ENCODE measurements at places on chromosomes 4 and X. TPM values are rescaled to one million over a fixed set of nuclear protein-coding genes. Genes with fewer than 3 reads are reported as not detected.
A peak's percentile ranks its signal among the peaks of the same experiment; 100 is the strongest.

DNA sequence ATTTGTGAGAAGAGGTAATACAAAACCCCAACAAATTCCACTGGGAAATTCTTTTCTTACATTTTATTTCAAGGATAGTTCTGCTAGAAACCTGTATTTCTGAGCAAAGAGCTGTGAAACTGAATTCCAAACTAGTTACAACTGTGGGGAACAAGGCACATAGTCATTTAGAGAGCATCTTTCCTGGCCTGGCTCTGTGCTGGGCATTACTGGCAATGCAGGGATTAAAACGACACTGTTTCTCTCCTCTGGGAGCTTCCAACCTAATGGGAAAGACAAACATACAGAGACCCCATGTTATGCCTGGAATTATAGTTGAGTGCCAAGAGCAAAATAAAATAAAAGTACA is 36.5 kb downstream of the SUPT20HL1 start:
- H3K4me1 ChIP-seq, result no peaks in the 10 kb centered on the region
- peak overlapping the region; percentile 17 for H3K27ac ChIP-seq
- DNase-seq, result no peak
- no peaks in the 10 kb centered on the region for H3K36me3 ChIP-seq

GRCh38 chr4:150127757-150128156 is 49.5 kb downstream of the DCLK2 start:
- no peaks in the 10 kb centered on the region for H3K36me3 ChIP-seq
- H3K27me3 ChIP-seq, result no peaks in the 10 kb centered on the region
- no peak overlapping the region for H3K27ac ChIP-seq
- H3K4me3 ChIP-seq, result no peak overlapping the region
- no peaks in the 10 kb centered on the region for H3K4me1 ChIP-seq
- DNase-seq, result no peak

- H3K27ac ChIP-seq, result no peak overlapping the region
- no peak for DNase-seq
- H3K4me1 ChIP-seq, result no peaks in the 10 kb centered on the region
- H3K27me3 ChIP-seq, result no peaks in the 10 kb centered on the region
- H3K36me3 ChIP-seq, result no peaks in the 10 kb centered on the region
These were observed 2345.6 kb downstream of the PCDH7 start for GRCh38 chr4:33065749-33066148.

- H3K36me3 ChIP-seq, result no peaks in the 10 kb centered on the region
- H3K27ac ChIP-seq, result peak overlapping the region; percentile 67
- no peak for DNase-seq
- no peaks in the 10 kb centered on the region for H3K27me3 ChIP-seq
These were observed 191.9 kb upstream of the STK26 start for GRCh38 chrX:131831185-131831520.

DNA sequence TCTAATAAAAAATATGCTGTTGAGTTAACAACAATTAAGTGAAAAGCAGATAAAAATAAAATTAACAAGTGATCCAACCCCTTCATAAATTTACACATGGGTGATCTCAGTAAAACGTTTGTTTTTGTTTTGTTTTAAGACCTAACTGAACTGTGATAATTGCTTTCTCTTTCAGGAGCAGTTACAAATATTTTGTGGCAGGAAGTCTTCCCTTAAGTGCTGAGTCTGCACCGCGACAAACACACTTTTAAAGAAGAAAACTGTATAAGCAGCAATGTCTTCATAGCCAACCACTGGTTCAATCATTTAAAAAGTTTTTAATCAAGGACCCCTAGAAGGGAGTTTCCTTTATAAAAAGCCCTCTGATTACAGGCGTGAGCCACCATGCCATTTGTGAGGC is 53.7 kb upstream of the NFKB1 start:
- no peaks in the 10 kb centered on the region for H3K4me1 ChIP-seq
- DNase-seq, result no peak
- H3K27ac ChIP-seq, result no peak overlapping the region
- H3K36me3 ChIP-seq, result no peaks in the 10 kb centered on the region

- no peaks in the 10 kb centered on the region for H3K4me1 ChIP-seq
- no peaks in the 10 kb centered on the region for H3K27me3 ChIP-seq
- no peak overlapping the region for H3K27ac ChIP-seq
These were observed 41.8 kb upstream of the AP1AR start for GRCh38 chr4:112189754-112190153.

- H3K27ac ChIP-seq, result no peak overlapping the region
- no peak for DNase-seq
- no peaks in the 10 kb centered on the region for H3K36me3 ChIP-seq
- no peaks in the 10 kb centered on the region for H3K27me3 ChIP-seq
These were observed 20.0 kb downstream of the PALLD start for GRCh38 chr4:168516841-168517240.

GRCh38 chrX:134461437-134461836 is 1.5 kb downstream of the HPRT1 start:
- H3K27ac ChIP-seq, result no peak overlapping the region
- no peaks in the 10 kb centered on the region for H3K27me3 ChIP-seq
- peak overlapping the region; percentile 74 for H3K4me3 ChIP-seq
- no peaks in the 10 kb centered on the region for H3K4me1 ChIP-seq

DNA sequence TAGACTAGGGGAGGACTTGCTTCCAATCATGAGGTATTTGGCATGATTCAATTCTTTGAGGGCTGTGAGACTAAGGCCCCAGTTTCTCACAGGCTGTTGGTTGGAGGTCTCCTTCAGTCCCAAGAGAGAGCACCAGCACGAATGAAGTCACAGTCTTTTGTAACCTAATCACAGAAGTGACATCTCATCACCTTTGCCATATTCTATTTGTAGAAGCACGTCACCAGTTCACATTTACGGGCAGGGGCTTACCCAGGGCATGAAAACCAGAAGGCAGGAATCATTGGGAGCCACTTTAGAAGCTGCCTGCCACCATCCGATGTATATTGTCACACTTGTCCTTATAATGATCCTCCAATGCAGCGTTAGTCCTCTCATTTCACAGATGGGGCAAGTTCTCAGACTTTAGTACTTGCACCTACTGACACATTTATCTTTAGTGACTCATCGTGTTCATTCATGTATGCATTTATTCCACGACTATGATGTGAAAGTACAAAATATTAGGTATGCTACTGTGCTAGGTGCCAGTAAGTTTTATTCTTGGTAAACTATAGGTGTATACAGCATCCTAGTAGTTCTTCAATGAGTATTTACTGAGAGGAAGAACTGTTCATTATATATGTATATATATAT is 163.8 kb upstream of the PGRMC2 start:
- no peaks in the 10 kb centered on the region for H3K36me3 ChIP-seq
- H3K27me3 ChIP-seq, result no peaks in the 10 kb centered on the region
- H3K27ac ChIP-seq, result no peak overlapping the region
- H3K4me1 ChIP-seq, result peaks cover 6% of the 10 kb centered on the region
- no peak overlapping the region for H3K4me3 ChIP-seq

GRCh38 chr4:152663203-152664066 is 16.4 kb downstream of the TMEM154 start:
- no peak for DNase-seq
- no peak overlapping the region for H3K27ac ChIP-seq
- no peaks in the 10 kb centered on the region for H3K4me1 ChIP-seq
- H3K27me3 ChIP-seq, result no peaks in the 10 kb centered on the region
- H3K36me3 ChIP-seq, result no peaks in the 10 kb centered on the region

DNA sequence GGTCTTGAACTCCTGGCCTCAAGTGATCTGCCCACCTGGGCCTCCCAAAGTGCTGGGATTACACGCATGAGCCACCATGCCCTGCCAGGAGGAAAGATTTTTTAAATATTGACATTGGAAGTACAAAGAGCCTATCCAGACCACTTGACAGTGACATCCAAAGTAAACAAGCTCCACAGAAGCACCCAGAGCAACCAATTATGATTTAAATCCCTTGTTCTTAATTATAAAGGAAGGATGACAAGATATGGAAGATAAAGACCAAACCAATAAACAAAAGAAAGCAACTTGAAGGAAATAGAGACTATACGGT is 27.7 kb upstream of the RPL34 start:
- DNase-seq, result no peak
- no peak overlapping the region for H3K27ac ChIP-seq
- peaks cover 3% of the 10 kb centered on the region for H3K4me1 ChIP-seq
- H3K27me3 ChIP-seq, result no peaks in the 10 kb centered on the region
- H3K36me3 ChIP-seq, result no peaks in the 10 kb centered on the region
- H3K4me3 ChIP-seq, result no peak overlapping the region

DNA sequence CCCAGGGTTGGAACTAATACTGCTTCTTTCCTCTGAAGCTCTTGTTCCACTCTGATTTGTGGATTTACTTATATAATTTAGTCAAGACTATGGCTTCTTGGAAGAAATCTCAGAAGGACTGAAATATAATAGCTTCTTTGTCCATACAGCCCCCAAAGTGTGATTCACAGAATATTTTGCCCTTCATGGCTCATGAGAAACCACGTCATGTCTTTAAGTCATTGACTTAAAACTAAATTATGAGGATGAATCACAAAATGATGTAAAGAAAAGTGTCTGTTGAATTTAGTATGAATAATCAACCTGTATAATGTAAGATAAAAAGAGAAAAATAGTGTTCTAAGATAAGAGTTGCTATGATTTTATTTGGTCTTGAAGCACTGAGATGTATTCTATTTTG is 43.3 kb upstream of the AGA start:
- no peaks in the 10 kb centered on the region for H3K27me3 ChIP-seq
- H3K36me3 ChIP-seq, result no peaks in the 10 kb centered on the region
- DNase-seq, result no peak
- no peak overlapping the region for H3K27ac ChIP-seq

- H3K4me1 ChIP-seq, result no peaks in the 10 kb centered on the region
- no peaks in the 10 kb centered on the region for H3K36me3 ChIP-seq
- H3K27ac ChIP-seq, result no peak overlapping the region
- DNase-seq, result no peak
- no peak overlapping the region for H3K4me3 ChIP-seq
- H3K27me3 ChIP-seq, result no peaks in the 10 kb centered on the region
These were observed 87.6 kb downstream of the HAUS3 start for GRCh38 chr4:2154215-2154740.

DNA sequence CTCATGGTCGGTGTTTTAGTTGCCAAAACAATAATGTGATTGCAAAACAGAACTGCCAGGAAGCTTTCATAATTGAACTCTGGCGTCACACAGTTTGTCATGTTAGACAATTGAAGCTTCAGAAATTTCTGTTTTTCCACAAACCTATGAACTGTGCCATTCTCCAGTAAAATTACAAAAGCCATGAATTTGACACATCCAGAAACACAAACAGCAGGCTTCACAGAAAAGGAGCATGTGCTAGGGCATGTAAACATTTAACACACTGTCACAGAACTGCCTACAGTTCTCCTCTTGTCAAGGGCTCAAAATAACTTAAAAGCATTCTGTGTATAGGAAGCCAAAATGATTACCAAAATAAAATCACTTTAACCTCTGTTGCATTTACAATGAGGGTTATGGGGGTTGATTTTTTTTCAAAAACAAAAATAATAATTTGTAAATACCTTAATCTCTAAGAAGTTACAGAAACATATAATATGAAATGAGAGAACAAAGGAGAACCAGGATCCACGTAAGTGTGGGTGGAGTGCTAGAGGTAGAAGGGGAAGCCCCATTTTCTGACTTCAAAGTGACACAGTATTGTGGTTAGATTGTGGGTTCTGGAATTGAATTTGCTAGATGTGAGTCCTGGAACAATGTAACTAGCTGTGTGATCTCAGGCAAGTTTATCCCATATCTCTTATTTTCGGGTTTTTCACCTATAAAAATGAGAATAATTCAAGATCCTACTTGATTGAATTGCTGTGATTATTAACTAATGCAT is 295.0 kb downstream of the CENPC start:
- no peak overlapping the region for H3K4me3 ChIP-seq
- no peaks in the 10 kb centered on the region for H3K36me3 ChIP-seq
- DNase-seq, result no peak
- no peaks in the 10 kb centered on the region for H3K4me1 ChIP-seq
- no peak overlapping the region for H3K27ac ChIP-seq
- no peaks in the 10 kb centered on the region for H3K27me3 ChIP-seq

DNA sequence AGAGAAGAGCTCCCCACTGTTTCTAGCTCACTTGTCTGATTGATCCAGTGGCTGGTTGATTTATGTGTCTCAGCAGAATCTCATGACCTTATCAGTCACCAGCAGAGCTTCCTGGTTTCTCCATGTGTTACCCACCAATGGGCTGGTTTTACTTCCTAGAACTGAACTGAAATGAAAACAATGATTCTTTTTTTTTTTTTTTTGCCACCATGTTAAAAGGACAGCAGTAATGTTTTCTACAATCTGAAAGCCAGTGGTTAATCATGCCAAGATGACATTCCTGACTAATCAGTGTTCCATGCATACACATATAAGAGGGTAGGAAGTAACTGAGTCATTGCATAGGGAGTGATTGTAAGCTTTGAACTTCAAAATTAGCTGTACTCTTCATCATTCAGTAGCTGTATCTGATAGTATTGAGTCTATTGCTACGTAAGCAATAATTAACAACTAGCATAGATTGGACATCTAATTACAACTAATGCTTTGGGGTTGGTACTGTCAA is 67.7 kb downstream of the SLC4A4 start:
- no peak for DNase-seq
- no peak overlapping the region for H3K4me3 ChIP-seq
- H3K36me3 ChIP-seq, result no peaks in the 10 kb centered on the region
- H3K27ac ChIP-seq, result no peak overlapping the region
- no peaks in the 10 kb centered on the region for H3K27me3 ChIP-seq
- no peaks in the 10 kb centered on the region for H3K4me1 ChIP-seq

GRCh38 chr4:14726877-14727361 is 275.4 kb upstream of the CPEB2 start:
- H3K27ac ChIP-seq, result no peak overlapping the region
- H3K27me3 ChIP-seq, result no peaks in the 10 kb centered on the region
- H3K4me1 ChIP-seq, result no peaks in the 10 kb centered on the region
- H3K36me3 ChIP-seq, result no peaks in the 10 kb centered on the region

DNA sequence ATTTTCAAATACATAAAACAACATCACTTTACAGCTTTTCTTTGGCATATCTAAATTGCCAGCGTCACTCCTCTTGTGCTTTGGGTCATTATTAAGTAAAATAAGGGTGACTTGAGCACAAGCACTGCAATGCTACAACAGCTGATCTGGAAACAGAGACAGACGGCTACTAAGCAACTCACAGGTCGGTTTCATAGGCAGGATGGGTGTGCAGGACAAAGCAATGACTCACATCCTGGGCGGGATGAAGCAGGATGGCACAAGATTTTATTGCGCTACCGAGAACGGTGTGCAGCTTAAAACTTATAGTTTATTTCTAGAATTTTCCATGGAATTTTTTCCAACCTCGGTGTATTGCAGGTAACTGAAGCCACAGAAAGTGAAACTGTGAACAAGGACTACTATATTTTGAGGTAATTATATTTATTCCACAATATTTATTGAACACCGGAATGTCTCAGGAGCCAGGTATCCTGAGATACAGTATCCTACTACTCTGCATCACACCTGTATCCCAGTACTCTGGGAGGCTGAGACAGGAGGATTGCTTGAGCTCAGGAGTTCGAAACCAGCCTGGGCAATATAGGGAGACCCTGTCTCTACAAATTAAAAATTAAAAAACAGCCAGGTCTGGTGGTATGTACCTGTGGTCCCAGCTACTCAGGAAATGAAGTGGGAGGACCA is 215.5 kb downstream of the APBB2 start:
- H3K4me3 ChIP-seq, result no peak overlapping the region
- H3K36me3 ChIP-seq, result no peaks in the 10 kb centered on the region
- peak overlapping the region; percentile 32 for H3K27ac ChIP-seq

- DNase-seq, result no peak
- H3K4me3 ChIP-seq, result no peak overlapping the region
- no peaks in the 10 kb centered on the region for H3K27me3 ChIP-seq
- H3K27ac ChIP-seq, result no peak overlapping the region
- no peaks in the 10 kb centered on the region for H3K36me3 ChIP-seq
These were observed 71.1 kb upstream of the KCNIP4 start for GRCh38 chr4:22019676-22020075.

PRSS12 gene
- not detected for total RNA-seq

SLC9A6 gene
- 14.6 TPM for total RNA-seq

MAGIX gene
- total RNA-seq, result 3.3 TPM

TRIM60 gene
- total RNA-seq, result not detected

SMIM20 gene
- 32.5 TPM for total RNA-seq

CT45A5 gene
- total RNA-seq, result not detected

CLNK gene
- 0.11 TPM for total RNA-seq

VGLL1 gene
- total RNA-seq, result not detected

PRPS1 gene
- 28.3 TPM for total RNA-seq

BTC gene
- 0.44 TPM for total RNA-seq

Data from heart left ventricle (tissue), 16 donors.